Endothelial cell of umbilical vein (primary cell): ENCODE measurements at places on chromosomes 5 and 9.

DNA sequence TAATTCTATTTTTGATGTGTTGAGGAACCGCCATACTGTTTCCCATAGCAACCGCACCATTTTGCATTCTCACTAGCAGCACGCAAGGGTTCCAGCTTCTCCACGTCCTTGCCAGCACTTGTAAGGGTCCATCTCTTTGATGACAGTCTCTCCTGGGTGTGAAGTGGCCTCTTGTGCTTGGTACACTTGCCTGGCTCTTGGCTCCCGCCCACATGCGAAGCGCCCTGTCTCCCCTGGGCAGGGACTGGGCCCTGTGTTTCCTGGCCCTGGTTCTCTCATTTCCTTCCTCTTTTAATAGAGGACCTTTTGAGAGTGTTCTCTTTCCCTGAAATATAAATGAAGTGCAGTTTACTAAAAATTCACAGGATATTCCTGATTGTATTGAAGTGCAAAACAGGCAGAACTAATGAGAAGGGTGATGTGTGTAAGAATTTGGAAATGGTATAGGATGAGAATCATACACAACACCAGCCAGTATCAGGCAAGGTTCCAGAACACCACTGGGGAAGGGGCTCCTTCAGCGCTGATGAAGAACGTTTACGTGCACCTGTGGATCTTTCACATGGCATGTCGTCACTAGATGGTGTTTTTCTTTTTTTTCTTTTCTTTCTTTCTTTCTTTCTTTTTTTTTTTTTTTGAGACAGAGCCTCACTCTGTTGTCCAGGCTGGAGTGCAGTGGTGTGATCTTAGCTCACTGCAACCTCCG lies 73.0 kb downstream of the EHMT1 start:
- H3K27me3 ChIP-seq = no peaks in the 10 kb centered on the region
- H3K36me3 ChIP-seq = no peaks in the 10 kb centered on the region
- no peak overlapping the region for H3K27ac ChIP-seq
- peak; percentile 29 for DNase-seq

DNA sequence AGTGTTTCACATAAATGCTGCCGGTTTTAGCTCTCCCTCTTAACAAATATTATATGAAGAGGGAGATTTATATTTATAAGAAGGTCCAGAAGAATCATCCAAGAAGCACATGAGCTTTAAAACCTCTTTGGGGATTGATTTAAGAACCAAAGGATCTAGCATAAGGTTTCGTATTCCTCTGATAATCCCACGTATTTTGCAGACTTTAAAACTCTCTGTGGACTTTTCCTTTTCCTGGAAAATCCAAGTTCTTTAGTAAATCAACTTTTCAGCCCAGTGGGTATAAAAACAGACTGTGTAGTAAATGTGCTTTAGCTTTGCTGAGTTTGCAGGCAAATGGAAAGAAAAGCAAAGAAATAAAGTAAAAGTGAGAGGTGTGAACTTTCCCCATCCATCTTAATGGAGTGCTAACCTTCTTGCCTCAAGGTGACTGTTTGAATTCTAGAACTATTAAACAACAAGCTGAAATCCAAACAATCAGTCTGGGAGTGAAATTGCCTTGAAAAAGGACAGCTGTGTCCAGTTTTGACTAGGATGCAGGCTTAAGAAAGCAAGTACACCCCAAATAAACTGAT lies 363.4 kb upstream of the SLC24A2 start:
- DNase-seq = no peak
- no peaks in the 10 kb centered on the region for H3K36me3 ChIP-seq
- no peaks in the 10 kb centered on the region for H3K27me3 ChIP-seq
- no peak overlapping the region for H3K4me3 ChIP-seq
- H3K4me1 ChIP-seq = no peaks in the 10 kb centered on the region

- H3K36me3 ChIP-seq = no peaks in the 10 kb centered on the region
- H3K27me3 ChIP-seq = peaks cover 2% of the 10 kb centered on the region
- H3K27ac ChIP-seq = no peak overlapping the region
- no peak overlapping the region for H3K4me3 ChIP-seq
- H3K4me1 ChIP-seq = no peaks in the 10 kb centered on the region
Observed at GRCh38 chr5:57601996-57602395, 119.4 kb upstream of the ACTBL2 start.

DNA sequence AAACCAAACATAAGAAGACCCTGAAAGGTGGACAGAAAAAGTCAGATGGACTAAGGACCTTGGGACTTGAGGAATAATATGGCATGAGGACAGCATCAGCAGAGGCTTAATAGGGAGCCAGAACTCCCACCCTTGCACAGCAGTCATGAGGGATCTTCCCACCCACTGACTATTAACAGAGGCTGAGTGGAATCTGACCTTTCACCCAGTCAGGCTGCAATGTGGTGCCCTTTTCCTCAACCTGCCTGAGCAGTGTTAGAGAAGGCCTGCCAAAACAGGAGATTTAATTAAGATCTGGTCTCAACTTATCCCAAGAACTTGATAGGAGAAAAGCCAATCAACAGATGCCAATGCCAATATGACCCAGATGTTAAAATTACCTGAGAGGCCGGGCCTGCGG lies 481.9 kb downstream of the KDM4C start:
- H3K36me3 ChIP-seq = no peaks in the 10 kb centered on the region
- H3K27ac ChIP-seq = no peak overlapping the region
- no peak for DNase-seq
- no peaks in the 10 kb centered on the region for H3K4me1 ChIP-seq

- no peak overlapping the region for H3K4me3 ChIP-seq
- H3K36me3 ChIP-seq = no peaks in the 10 kb centered on the region
- H3K27ac ChIP-seq = no peak overlapping the region
- DNase-seq = no peak
- H3K27me3 ChIP-seq = no peaks in the 10 kb centered on the region
- H3K4me1 ChIP-seq = no peaks in the 10 kb centered on the region
Observed at GRCh38 chr5:169754737-169755136, 117.7 kb downstream of the DOCK2 start.

- peaks cover 40% of the 10 kb centered on the region for H3K4me1 ChIP-seq
- H3K4me3 ChIP-seq = peak overlapping the region; percentile 93
- DNase-seq = no peak
- peaks cover 29% of the 10 kb centered on the region for H3K36me3 ChIP-seq
- peak overlapping the region; percentile 85 for H3K27ac ChIP-seq
- H3K27me3 ChIP-seq = no peaks in the 10 kb centered on the region
Observed at GRCh38 chr9:136664000-136664915, 1.5 kb downstream of the EGFL7 start.
